ENCODE measurements at places on chromosomes 16 and 17. TPM values are rescaled to one million over a fixed set of nuclear protein-coding genes. Genes with fewer than 3 reads are reported as not detected.

Gene CDC42EP4
- total RNA-seq: 50.9 TPM

Gene GNG13
- not detected for total RNA-seq

- no peak for DNase-seq
These were observed 10.8 kb downstream of the EXOC7 start for GRCh38 chr17:76092526-76093413.

- no peak for DNase-seq
These were observed 873 bp upstream of the RPS2 start for GRCh38 chr16:1965396-1966001.

DNA sequence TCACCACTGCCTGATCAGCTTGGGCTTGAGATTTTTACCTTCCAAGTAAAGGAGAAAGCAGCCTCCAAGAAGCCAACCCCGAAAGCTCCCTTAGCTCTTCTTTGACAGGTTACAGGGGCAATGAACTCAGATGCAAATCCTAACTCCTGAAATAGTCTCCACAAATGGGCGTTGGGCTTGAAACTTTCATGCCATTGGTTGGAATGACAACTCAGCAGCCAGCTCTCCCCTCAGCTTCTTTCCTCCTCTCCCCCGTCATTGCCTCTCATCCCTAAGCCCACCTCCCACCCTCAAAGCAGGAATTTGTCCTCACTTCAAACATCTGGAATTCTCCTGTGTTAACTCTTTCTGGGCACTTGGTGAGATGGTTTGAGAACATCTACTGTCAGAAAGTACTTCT lies at the start of gene TAT:
Gene TAT, minus strand, starts transcription at position 122 of the 400 bp plus-strand sequence. CDS start 677 bp downstream, outside the sequence.
- no peak for DNase-seq

DNA sequence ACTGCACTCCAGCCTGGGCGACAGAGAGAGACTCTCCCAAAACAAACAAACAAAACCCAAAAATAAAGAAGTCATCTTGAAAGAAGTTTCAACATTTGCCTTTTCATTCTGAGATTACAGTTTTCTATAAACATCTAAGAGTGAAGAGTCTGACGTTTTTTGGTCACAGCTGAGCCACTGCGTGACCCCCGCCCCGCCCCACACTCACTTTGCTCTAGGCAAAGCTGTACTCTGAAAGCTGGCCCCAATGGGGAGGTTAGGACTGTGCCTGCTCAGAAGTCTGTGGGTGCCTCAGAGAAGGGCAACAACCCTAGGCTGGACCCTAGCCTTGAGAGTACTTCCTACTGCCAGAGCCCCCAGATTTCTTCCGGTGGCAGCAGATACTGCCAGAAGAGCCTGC lies 19.3 kb downstream of the CYB5D2 start:
- no peak for DNase-seq

Gene SPNS3
- total RNA-seq: not detected

- no peak for DNase-seq
These were observed 29.6 kb downstream of the NLK start for GRCh38 chr17:28071891-28072606.

Gene CRYM
- not detected for total RNA-seq

GRCh38 chr17:79255926-79256585 lies 181.4 kb downstream of the ENGASE start:
- no peak for DNase-seq

Gene TBC1D3K
- not detected for total RNA-seq

Gene HEATR9
- not detected for total RNA-seq

Gene CDR2
- total RNA-seq: 21.2 TPM

Gene TEDC2
- 12.5 TPM for total RNA-seq

GRCh38 chr16:30350134-30350871 lies 4.8 kb downstream of the CD2BP2 start:
- no peak for DNase-seq

- no peak for DNase-seq
These were observed 45.8 kb downstream of the TENT4B start for GRCh38 chr16:50198802-50199403.

- DNase-seq: no peak
These were observed 6.4 kb downstream of the IRF8 start for GRCh38 chr16:85905110-85906095.

Gene CACNG3
- total RNA-seq: not detected

Gene GAN
- 7.0 TPM for total RNA-seq

Gene KRTAP17-1
- not detected for total RNA-seq

DNA sequence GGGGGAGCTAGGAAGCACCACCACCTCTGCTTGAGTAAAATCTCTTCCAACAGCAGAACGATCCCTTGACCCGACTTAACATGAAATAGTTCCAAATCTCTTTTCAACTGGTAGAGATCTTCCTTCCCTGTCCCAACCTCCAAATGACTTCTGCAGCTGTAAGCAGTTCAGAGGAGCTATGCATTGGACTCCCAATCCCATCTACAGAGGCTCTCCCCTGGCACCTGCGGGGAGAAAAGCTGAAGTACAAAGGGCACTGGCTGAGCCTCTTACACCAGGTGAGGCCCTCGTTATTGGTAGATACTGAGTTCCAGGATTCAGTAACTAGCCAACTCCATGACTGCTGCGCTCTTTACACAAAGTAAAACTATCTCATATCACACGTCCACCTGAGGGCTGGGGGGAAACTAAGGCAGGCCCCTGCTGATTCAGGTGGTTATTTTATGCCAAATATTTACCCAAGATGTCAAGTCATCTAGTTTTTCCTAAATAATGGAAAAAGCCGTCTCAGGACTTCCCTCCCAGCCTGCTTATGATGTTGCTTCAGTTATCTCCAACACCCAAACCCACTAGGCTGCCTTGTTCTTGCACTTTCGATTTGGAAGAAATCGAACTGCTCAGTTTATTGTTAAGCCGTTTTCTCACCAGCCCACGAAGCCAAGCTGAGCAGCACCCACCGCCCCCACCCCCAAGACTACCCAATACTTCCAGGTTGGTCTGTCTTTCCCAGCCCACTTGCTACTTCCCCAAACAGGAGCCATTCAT lies 3.2 kb downstream of the ACTG1 start:
- no peak for DNase-seq

GRCh38 chr16:19823322-19823721 lies 61.3 kb downstream of the GPRC5B start:
- no peak for DNase-seq

Gene MT1G
- total RNA-seq: not detected

Gene HP
- total RNA-seq: not detected

GRCh38 chr16:21056396-21056795 lies 94.2 kb downstream of the DNAH3 start:
- DNase-seq: no peak

DNA sequence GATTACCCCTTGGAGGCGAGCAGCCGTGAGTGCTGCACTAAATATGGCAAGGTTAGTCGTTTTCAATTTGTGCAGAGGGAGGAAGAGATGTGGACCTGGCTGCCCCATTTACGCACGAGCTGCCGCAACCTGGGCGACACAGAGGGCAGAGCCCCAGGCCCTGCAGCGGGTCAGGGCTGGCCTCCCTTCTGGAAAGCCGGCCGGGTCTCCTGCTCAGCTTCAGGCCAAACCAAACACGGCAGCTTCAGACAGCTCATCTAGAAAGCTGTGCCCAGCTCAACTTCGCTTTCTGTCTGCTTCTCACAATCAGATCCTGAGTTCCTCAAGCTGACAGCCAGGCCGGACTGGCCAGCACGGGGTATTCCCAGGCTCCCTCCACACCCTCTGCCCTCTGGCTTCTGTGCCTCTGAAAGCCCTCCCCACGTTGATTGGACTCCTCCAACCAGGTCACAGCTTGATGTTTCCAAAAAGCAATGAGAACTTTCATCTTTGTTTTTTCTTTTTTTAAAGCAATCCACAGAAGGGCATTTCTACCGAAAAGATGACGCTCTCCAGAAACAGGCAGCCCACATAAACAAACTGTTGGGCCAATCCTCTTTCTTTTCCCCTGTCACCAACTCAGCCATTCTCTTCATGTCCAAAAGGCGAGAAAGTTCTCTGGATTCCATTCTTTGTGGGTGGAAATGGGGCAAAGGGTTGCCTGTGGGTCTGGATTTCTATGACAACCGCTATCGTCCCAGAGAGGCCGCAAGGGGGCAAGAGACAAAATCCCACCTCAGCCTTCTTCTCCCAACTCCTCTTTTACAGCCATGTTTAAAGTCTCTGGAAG lies 189.0 kb downstream of the ZFHX3 start:
- DNase-seq: no peak

GRCh38 chr17:40310882-40311391 lies 2.0 kb downstream of the RARA start:
- no peak for DNase-seq

DNA sequence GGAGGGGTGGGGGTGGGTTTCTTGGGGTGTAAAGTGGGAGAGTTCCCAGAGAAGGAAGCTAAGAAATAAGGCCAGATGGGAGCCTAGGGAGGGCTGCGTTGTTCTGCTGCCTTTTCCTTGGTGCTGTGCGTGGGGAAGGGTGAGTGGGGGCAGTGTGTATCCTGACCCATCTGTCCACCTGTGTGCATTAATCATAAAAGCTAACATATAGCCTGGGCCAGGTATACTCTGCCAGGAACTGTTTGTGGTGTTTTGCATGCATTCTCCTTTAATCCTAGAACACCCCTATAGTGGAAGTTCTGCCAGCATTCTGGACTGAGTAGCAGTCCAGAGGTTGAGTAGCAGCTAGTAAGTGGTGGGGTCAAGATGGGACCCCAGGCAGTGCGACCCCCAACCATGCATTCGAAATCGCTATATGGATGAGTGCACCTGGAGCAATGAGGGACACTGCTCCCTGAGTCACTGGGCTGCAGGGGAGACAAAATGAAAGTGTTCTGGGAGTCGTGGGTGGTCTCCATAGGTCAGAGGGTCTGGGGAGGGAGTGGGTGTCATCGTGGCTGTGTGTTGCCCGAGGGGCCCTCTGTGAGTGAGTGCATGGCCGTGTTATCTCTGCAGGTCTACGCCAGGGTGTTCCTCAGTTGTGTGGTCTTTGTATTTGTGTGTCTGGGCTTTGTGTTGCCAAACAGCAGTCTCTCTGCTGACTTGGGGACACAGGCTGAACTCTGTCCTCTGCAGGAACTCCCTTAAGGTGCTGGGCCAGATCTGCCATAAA lies 1.3 kb downstream of the ERBB2 start:
- DNase-seq: no peak

- no peak for DNase-seq
These were observed 8.3 kb downstream of the C1QTNF1 start for GRCh38 chr17:79031996-79032875.

- DNase-seq: no peak
These were observed 11.7 kb downstream of the GCGR start for GRCh38 chr17:81815646-81815986.

Gene NUP88
- 243 TPM for total RNA-seq

Gene CCDC200
- total RNA-seq: not detected

DNA sequence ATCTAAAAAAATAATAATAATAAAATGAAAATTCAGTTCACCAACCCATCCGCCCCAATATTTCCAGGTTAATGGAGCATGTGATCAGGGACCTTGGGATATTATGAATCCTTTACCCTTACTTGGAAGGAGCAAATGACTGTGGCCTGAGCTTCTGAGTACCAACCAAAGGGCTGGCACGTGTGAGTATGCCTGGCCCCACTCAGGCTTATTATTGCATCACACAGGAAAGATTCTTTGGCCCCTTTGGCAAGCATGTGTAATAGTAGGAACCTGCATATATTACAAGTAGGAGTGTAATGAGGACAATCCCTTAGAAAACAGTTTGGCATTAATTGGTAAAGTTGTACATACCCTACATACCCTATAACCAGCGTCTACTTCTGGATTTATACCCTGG lies 7.2 kb upstream of the C17orf78 start:
- no peak for DNase-seq

DNA sequence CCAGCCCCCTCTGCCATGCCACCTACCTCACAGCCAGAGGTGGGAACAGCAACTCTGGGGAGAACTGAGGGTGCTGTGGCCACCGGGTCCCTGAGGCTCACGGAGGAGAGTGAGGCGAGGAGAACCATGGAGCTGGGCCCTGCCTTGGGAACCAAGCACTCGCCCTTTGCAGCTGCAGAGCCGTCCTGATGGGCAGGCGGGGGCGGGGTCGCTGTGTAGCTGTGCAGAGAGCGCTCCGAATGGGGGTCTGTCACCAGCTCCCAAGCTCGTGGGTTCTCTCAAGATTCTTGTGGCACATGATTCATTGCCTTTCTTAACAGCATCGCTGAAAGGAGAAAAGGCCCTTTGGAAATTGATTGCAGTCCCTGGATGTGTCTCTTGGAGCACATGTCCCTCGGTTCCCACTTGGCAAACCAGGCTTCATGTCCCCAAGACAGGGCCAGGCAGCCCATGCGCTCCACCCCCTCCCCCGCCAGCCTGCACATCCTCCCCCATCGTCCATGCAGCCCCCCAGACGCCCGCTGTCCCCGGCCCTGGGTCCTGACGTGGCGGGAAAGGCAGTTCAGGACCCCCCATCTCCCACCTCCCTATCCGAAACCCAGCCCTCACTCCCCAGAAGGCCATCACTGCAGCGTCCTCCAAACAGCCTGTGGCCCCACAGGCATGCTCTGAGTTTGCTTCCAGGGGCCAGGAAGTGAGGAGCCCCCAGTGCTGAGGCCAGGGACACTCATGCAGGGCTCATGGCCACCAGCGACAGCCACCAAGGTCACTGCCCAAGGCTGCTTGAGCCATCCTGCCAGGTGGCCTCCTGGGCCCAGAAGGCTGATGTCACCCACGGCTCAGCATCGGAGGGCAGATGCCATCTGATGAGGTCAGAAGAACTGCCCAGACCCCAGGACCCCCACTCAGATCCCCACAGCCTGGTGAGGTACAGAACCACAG lies 20.6 kb upstream of the CHMP6 start:
- DNase-seq: no peak

- no peak for DNase-seq
These were observed 91.2 kb downstream of the SOX9 start for GRCh38 chr17:72212041-72212440.

DNA sequence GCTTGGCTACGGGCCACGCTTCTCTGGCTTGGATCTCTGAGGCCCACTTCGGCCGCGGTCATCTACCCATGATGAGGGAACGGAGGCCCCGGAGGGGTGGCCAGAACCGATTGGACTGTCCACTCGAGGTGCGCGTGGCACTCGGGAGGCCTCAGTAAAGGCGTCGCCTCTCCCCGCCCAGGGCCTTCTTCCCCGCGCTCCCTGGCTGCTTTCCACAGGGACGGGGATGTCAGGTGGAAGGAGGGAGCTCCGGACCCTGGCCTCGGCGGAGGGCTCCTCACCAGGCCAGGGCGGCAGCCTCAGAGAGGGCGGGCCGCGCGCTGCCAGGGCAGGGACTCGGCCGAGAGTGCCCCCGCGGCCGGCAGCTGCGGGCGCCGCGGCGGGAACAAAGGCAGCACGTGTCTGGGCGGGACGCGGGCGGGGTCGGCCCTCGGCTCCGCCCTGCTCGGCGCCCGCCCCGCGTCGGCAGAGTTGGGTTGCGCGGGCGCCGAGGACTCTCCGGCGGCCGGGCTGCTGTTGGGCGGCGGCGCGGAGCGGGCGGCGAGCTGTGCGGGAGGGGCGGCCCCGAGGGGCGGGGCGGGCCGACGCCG lies 587 bp upstream of the CDK5R1 start:
- DNase-seq: peak; percentile 64
